CD4-positive, alpha-beta T cell (primary cell): ENCODE measurements at places on chromosomes 2 and 18.

GRCh38 chr18:2847317-2848246, 776 bp downstream of the EMILIN2 start:
- no peak for DNase-seq

- no peak for DNase-seq
Observed at GRCh38 chr18:48639772-48640432, 101.1 kb downstream of the CTIF start.

DNA sequence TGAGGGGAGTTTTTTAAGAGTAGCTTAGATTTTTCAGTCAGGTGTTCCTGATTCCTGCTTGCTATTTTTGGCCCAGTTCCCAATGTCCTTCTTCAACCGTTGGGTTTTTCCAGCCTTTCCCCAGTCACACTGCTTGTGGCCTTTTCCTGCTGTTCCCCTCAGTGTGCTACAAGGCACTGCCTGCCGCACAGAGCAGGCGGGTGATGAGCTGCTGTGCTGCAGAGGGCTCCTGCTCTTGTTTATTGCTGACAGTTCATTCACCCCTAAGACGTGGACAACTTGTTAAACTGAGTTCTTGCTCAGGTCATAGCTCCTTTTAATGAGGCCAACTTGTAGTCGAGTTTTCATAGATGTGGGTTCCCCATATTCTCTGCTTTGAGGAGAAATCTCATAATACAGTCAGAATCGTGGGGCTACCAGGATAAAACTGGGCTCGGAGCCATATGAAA, 20.6 kb downstream of the EIF4E2 start:
- no peak for DNase-seq

- DNase-seq = no peak
Observed at GRCh38 chr18:5759194-5759593, 136.1 kb downstream of the TMEM200C start.

DNA sequence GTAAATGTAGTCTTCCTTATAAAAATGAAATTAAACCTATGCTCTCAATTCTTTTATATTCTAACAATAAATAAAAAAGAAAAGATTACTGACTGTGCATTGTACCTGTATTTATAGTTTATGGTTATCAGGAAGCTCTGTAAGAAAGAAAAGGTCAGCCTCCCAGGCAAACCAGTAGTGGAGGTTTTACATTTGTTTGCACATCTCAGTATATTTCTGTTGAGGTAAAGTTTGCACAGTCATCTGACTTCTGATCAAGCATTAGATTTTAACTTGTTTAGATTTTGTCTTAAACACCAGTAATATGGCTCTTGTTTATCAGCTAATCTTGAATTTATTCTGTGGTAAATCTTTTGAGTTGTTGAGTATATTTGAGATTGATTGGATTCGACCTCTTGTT, 37.1 kb downstream of the CCNT2 start:
- DNase-seq = no peak

DNA sequence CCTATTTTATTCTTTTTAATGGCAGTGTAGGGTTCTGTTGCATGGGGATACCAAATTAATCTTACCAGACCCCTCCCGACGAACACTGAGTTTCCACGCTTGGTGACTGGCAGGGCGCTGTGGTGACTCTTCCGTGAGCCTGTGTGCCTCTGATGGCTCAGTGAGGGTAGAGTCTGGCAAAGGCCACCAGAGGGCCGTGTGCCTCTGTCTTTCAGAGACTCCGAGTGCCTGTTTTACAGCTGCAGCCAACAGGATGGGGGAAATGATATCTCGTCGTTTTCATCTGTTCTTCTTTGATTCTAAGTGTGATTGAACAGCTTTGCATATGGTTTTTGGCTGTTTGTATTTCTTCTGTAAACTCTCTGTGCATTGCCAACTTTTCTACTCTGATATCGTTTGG, 99.8 kb downstream of the ZNF236 start:
- peak; percentile 35 for DNase-seq

DNA sequence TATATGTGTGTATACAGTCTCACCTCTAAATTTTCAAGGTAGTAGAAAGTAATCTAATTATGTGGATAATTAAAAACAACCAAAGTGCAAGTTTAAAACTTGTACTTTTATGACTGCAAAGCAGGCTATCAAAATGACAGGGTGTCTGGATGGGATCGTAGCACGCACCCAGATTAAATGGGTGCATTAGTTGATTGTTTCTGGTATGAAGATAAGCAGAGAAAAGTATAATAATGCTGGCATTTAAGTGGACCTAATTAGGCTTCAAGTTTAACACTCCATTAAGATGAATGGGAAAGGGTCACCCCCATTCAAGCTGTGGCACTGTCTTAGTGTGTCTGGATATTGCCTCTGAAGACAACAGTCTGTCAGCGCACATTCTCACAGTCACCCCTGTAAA, 124.6 kb upstream of the ZEB2 start:
- no peak for DNase-seq

- no peak for DNase-seq
Observed at GRCh38 chr2:217878915-217879590, 123.7 kb downstream of the TNS1 start.

DNA sequence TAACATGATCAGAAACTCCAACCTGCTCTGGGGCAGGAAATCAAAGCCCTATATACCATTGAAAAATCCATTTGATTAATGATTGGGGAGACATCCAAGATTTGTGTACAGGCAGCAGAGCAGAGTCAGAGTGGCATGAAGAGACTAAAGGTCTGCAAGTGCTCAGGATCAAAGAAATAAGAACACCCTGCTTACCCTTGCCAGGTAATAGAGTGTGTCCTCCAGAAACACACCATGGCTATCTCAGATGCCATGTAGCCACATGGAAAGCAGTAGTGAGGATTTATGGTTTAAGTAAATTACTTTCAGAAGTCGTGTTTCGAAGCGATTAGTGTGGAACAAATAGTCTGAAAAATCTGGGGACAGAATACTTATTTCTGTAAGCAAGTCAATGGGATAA, 592.9 kb downstream of the SUCLG1 start:
- no peak for DNase-seq

GRCh38 chr2:200871151-200871550, 6.7 kb upstream of the CLK1 start:
- DNase-seq = no peak

GRCh38 chr2:191894681-191895147, 47.8 kb upstream of the CAVIN2 start:
- no peak for DNase-seq

GRCh38 chr2:233221378-233222063, 30.0 kb upstream of the ATG16L1 start:
- DNase-seq = no peak

- no peak for DNase-seq
Observed at GRCh38 chr18:12637901-12638643, 19.8 kb downstream of the SPIRE1 start.

- DNase-seq = no peak
Observed at GRCh38 chr18:43382641-43383403, 105.5 kb upstream of the SYT4 start.

DNA sequence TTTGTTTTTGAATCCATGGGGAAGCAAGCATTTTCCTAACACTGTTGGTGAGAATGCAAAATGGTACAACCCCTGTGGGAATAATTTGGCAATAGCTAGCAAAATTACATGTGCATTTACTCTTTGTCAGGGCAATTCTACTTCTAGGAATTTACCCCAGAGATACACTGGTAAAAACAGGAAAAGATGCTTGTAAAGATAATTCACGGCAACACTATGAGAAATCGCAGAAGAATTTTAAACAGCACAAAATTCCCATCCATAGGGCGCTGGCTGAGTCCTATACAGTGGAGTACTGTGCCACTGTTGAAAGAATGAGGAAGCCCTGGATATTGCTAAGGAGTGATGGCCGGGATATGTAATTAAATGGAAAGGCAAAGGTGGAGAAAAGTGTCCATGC, 75.8 kb downstream of the DGKD start:
- no peak for DNase-seq

GRCh38 chr2:211302676-211303075, 746.3 kb downstream of the CPS1 start:
- DNase-seq = no peak

DNA sequence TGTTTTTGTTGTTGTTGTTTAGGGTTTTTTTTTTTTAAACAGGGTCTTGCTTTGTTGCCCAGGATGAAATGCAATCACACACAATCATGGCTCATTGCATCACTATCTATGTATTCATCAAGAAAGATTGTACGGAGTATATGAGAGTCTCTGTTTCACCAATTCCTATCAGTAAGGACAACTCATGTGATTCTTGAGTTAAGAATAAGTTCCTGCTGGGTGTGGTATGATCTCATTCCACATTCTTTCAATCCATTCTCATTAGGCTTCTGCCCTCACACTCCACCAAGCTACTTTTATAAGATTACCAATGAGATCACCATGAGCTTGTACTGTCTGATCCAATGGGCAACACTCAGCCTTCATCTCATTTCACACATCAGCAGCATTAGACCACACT, 9.1 kb upstream of the AP1S3 start:
- no peak for DNase-seq

GRCh38 chr18:6031442-6031841, 136.1 kb upstream of the TMEM200C start:
- DNase-seq = no peak

GRCh38 chr2:84212611-84213314, 246.3 kb downstream of the SUCLG1 start:
- no peak for DNase-seq

DNA sequence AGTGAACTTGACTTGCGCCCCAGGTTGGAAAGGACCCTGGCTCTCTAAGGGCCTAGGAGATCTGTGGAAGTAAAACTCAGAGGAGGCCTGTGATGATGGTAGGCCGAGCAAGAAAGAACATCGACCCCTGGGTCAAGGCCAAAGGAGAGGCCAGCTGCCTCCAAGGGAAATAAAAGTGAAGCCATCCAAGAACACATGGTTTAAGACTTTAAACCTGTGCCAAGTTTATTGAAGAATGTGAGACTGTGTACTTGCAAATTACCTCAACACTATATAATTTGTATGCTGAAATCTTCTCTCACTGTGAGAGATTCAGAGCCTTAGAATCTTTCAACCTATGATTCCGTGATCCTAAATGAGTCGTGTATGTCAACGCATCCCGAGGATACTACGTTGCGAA, 40.7 kb upstream of the COBLL1 start:
- no peak for DNase-seq

DNA sequence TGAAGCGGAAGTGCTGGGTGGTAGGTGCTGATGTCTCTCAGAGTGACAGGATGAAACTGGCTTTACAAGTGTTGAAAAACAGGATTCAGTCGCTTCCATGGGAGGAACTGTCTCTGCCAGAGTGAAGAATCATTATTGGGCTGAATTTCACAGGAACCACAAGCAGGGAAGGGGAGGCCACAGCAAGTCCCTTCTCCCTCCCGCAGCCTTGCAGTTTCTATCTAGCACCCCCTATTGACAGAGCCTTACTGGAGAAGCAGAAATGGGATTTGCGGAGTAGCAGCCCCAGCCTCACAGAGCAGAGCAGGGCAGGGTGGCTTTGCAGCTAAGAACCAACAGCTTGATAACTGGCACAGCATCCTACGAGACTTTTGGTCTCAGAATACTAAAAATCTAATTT, 33.3 kb upstream of the RMP24 start:
- no peak for DNase-seq

DNA sequence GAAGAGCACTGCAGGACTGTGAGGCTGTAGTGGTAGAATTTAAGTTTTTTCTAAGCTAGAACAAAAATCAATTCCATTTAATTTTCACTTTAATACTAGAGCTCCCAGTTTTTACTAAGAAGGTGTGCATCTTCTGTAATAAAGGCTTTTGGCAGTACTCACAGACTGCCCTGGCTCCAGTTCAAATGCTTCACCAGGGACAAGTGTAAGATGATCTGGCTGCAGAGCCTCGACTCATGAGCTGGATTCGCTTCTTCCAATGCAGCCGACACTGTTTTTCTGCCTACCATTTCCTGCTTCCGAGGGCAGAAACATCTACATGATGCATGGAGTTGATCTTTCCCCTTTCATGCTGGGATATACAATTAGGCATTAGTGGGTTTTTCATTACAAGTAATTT, 87.0 kb downstream of the FARSB start:
- no peak for DNase-seq

DNA sequence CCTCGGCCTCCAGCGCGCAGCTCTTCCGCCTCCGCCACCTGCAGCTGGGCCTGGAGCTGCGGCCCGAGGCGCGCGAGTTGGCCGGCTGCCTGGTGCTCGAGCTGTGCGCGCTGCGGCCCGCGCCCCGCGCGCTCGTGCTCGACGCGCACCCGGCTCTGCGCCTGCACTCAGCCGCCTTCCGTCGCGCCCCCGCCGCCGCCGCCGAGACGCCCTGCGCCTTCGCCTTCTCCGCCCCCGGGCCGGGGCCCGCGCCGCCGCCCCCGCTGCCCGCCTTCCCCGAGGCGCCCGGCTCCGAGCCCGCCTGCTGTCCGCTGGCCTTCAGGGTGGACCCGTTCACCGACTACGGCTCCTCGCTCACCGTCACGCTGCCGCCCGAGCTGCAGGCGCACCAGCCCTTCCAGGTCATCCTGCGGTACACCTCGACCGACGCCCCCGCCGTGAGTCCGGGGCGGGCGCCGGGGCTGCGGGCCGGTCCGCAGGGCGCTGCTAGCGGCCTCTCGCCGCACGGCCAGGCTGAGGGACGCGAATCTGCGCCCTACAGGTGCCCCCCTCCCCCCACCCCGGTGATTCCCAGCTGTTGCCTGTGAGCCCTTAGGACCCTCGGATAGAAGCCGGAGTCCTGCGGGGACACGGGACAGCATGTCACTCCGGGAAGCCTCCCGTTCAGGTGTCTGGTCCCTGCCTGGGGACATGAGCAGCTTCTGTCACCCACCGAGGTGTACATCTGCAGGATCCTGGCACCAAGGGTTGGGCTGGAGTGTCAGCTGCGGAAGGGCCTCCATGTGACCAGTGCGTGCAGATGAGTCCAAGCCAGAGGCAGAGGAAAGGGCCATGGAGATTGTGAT, 616 bp downstream of the RNPEPL1 start:
- peak; percentile 60 for DNase-seq

DNA sequence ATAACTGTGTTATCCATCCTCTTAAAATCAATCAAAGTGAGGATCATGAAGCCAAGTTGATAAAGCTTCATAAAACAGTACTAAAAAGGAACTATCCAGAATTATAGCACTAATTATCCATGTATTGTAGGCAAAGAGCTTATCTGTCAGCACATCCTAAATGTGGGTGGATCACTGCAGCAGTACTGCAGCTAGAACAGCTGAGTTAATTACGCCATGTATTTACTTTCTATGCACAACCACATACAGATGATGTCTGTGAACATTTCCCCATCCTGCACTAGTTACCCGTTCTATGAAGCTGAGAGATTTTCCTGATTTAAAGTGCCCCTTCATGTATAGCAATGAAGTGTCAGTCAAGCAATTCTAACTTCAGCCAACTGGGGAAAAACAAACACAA, 96.6 kb downstream of the RAPH1 start:
- no peak for DNase-seq
